AG04450 (cell line): ENCODE measurements at places on chromosomes 7 and 10.

- DNase-seq, result no peak
Measured at GRCh38 chr7:156379324-156380070, 261.1 kb upstream of the RNF32 start.

- DNase-seq, result no peak
Measured at GRCh38 chr7:47181746-47182361, 400.1 kb downstream of the TNS3 start.

- DNase-seq, result no peak
Measured at GRCh38 chr10:132373241-132373955, 23.6 kb upstream of the PWWP2B start.

GRCh38 chr10:3159152-3159551 lies 13.4 kb downstream of the PITRM1 start:
- DNase-seq, result no peak

GRCh38 chr10:3772361-3773171 lies 12.4 kb downstream of the KLF6 start:
- no peak for DNase-seq

DNA sequence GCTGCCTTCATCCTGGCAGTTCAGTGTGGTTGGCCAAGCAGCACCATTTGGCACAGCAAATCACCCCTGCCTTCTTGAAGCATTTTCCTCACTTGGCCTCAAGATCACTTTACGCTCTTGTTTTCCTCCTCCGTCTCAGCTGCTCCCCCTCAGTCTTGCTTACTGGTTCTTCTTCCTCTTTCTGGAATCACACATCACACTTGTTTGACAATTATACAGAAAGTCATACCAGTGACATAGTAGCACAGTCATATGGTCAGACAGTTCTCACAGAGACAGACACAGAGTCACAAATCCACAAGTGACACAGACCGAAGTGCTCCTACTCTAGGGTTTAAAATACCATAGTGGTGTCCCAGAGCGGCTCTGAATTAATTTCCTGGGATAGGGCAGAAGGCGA lies 43.8 kb upstream of the ARL4A start:
- no peak for DNase-seq

GRCh38 chr10:74177140-74177677 lies 26.2 kb downstream of the ADK start:
- DNase-seq, result no peak

DNA sequence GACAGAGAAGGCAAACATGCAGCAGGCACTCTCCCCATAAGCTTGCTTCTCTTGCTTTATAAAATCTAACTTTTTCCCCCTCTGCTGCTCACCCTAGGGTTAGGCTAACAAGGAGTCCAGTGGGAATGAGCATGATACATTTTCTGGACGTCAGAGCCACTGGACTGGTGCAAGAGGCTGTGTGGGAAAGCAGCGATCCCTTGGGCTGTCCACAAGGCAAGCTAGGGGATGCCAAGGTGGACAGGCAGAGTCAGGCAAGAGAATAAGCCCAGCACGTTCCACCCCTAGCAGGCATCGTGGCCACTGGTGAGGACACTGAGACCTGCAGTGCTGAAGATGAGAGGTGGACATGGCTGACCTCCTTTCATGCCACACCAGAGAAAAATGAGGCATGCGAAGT lies 290.9 kb upstream of the ZMIZ1 start:
- no peak for DNase-seq

DNA sequence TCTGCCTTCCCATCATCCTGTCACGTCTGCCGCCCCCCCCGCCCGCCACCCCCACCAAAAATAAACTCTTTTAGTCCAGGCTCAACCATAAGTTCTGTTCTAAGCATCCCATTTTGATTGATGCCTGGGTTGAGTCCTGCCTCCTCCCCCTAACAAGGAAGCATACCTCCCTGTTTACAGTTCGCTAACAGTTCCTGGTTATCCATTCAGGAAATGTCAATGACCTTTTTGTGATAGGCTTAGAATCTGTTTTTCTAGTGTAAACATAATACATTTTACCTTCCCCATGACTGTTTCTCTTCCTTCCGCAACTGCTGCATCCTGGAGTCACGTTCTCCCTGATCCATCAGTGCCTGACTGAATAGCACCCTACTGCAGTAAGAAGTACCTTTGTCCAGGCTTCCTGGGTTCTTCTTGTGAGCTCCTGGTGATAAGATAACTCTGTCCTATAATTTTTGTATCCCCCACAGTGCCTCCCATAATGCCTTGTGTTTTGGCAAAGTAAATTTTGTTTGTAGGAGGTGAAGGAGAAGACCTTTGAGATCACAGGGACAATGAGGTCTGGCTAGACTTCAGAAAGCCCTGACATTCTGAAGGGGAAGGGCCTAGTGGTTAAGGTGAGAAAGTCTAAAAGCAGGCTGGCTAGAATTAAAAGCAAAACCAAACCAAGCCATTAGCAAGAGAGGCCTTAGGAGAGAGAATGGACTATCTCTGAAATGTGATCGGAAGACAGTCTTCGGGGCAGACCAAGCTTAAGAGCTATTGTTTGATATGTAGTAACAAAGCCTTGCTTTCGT lies 7.3 kb downstream of the AGFG2 start:
- no peak for DNase-seq

DNA sequence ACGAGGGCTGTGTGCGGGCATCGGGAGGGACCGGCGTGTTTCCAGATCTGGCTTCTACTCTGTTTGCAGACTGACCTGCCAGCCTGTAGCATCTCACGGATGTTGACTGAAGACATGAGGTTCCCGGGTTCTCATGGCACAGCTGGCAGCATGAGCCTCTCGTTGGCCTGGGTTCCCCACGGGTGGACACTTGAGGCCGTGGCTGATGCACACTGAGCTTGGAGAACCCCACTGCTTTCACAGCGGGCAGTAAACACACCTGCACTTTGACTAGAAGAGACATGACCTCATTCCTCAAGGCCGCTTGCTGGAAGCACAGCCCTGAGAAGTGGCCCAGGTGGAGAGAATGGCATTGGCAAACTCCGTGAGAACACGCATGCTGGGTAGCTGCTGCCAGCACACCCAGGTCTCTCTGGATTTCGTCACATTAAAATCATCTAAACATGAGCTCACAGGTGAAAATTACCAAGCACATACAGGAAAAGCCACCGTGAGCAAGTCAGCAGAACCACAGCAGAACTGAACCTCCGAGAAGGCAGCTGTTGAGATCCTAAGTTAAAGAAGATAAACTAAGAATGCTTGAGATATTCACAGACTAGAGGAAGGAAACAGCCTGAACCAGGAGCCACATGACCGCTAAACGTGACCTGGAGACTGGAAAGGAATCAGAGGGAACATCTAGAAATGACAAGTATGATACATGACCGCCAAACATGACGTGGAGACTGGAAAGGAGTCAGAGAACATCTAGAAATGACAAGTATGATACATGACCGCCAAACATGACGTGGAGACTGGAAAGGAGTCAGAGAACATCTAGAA lies 32.5 kb downstream of the BNIP3 start:
- no peak for DNase-seq

- no peak for DNase-seq
Measured at GRCh38 chr10:67433276-67433675, 262.7 kb downstream of the CTNNA3 start.

DNA sequence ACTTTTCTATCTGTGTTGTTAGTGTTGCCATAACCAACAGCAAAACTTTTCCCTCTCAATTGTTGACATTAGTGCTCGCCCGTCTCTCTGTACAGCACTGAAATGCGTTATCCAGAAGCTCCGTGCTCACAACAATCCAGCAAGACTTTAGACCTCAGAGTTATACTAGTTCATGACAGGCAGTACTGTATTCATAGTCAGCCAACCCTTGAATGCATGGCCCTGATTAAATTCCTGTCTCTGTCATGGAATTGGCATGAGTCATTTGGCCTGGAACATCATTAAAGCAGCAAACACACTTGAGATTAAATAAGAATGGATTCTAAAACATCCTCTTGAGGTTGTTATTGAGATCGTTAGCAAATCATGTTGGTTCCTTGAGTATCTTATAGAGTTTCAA lies 405.5 kb upstream of the C7orf33 start:
- DNase-seq, result no peak
